GM23338 (cell line): ENCODE measurements at places on chromosomes 5 and 9.

GRCh38 chr5:178561746-178562264, 28.4 kb downstream of the COL23A1 start:
- DNase-seq: no peak

DNA sequence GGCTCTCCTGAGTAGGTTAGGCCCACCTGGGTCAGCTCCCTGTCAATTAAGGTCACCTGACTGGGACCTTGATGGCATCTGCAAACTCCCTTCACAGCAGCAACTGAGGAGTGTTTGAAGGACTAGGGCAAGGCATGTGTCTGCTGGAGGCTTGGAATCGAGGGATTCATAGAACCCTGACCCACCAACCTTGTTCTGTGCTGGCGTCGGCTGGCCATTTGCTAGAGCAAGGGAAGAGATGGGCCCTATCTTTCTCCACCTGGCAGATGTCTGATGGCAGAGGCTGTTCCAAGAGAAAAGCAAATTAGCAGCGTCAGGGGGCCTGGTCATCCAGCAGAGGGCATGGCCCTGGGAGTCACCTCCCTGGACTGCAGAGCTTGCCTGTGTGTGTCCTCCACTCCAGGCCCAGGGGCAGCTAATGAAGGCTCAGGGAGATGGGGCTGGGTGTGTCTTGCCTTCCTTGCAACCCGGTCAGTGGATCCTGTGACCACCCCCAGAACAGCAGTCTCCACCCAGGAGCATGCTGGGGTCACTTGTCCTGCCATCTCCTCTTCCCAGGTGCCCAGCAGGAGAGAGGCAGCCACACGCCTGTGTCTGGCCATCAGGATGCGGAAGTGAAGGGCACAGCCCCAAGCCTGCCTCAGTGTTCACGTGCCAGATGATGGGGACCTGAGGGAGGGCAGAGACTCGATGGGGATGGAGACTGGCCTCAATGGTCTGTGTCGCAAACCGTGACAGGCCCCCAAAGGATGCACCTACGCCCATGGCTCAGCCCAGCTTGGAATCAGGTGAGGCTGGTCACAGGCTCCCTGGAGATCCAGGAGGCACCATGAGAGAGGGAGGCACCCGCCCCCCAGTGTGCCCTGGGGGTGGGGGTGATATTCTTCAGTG, 53.9 kb downstream of the BARX1 start:
- DNase-seq: no peak

- DNase-seq: no peak
These were observed 403.3 kb downstream of the PLK2 start for GRCh38 chr5:58056546-58056945.

GRCh38 chr5:150500328-150500841, 7.5 kb upstream of the NDST1 start:
- no peak for DNase-seq

- peak; percentile 81 for DNase-seq
These were observed 49.2 kb downstream of the ANXA1 start for GRCh38 chr9:73200694-73201452.

DNA sequence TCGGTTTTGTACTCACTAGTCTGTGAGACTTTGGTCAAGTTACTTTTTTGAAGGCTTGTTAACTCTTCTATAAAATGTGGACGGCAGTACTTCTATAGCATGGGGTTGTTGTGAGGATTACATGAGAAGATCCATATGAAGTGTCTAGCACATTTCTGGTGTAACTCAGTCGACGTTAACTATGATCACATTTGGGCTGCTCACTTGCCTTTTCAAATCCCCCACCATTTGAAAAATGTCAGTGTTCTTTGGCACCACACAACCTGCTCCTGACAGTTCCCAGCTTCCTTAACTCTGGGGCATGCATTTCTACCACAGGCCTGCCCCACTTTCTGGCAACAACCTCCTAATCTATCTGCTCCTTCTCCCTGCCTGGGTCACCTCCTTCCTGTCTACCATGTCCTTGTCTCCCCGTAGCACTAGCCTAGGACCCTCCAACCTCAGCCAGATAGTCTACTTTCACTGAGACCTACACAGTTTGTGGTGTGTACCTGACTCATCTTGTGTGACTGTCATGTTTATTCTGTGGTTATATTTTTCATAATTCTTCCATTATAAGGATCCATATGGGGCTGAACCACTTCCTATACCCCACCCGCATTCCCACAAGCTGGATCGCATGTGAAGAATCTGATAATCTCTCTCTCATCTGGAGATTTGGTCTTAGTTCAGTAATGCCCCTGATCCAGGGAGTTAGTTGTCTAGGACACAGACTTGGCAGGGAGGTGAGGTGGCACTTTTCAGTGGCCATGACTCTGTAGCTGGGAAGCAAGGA, 30.2 kb upstream of the BASP1 start:
- DNase-seq: no peak

DNA sequence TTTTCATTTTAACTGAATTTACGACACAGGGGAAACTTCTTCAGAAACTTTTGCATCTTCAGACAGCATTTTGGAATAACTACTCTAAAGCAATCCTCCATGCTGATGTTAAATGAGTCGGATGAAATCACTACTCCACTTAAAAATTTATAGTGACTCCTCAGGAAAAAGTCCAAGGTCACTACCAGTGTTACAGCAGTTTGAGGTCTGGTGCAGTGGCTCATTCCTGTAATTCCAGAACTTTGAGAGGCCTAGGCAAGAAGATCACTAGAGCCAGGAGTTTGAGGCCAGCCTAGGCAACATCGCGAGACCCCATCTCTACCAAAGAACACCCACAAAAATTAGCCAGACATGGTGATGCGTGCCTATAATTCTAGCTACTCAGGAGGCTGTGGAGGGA, 5.9 kb upstream of the GAS1 start:
- no peak for DNase-seq

DNA sequence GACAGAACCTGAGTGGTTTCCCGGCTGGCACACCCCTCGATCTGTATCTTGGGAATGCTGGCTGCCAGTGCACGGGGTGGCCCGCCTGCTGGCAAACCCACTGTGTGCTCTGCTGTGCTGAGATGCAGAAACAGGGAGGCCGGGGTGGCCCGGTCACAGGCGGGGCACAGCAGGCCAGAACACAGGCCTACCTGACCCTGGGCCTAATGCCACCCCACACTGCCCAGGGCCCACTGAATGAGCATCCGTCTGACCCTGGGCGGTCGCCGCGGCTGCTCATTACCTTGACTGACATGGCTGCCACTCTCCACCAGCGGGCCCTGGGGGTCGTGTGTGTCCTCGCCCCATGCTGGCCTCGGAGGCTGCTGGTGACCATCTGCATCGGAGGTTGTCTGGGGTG, 14.2 kb upstream of the QSOX2 start:
- DNase-seq: no peak

- DNase-seq: no peak
These were observed 9.2 kb upstream of the CFAP95 start for GRCh38 chr9:69811351-69811868.

DNA sequence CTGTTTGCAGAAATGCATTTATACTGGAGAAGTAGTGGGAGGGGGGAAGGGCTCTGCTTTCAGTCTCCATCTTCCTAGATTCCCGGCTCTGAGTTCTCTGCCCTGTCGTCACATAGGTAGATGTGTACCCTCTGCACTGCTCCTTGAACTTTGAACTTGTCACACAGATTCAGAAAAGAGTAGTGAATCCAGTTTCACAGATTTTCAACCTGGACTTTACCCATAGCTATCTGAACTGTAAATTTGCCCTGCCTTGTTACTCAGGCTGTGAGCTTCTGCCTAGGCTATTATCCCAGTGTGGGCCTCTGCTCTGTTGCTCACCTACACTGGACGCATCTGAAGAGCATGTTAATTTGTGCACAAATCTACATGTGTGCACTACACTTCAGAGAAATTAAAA, 12.8 kb upstream of the C9orf152 start:
- DNase-seq: no peak

GRCh38 chr5:63563008-63563917, 399.0 kb downstream of the HTR1A start:
- DNase-seq: no peak

GRCh38 chr9:37953775-37954437, 50.0 kb upstream of the SLC25A51 start:
- DNase-seq: no peak

GRCh38 chr9:131062969-131063368, 33.4 kb upstream of the AIF1L start:
- DNase-seq: no peak

DNA sequence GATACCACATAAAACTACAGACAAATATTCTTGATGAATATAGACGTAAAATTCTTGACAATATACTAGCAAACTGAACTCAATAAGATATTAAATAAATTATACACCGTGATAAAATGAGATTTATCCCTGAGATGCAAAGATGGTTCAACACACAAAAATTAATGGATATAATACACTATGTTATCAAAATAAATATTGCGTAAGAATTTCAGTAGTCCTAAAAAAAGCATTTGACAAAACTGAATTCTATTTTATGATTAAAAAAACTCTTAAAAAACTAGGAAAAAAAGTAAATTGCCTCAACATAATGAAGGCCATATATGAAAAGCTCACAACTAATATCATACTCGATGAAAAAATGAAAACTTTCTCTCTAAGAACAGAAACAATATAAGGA, 472.3 kb upstream of the GRIA1 start:
- no peak for DNase-seq

DNA sequence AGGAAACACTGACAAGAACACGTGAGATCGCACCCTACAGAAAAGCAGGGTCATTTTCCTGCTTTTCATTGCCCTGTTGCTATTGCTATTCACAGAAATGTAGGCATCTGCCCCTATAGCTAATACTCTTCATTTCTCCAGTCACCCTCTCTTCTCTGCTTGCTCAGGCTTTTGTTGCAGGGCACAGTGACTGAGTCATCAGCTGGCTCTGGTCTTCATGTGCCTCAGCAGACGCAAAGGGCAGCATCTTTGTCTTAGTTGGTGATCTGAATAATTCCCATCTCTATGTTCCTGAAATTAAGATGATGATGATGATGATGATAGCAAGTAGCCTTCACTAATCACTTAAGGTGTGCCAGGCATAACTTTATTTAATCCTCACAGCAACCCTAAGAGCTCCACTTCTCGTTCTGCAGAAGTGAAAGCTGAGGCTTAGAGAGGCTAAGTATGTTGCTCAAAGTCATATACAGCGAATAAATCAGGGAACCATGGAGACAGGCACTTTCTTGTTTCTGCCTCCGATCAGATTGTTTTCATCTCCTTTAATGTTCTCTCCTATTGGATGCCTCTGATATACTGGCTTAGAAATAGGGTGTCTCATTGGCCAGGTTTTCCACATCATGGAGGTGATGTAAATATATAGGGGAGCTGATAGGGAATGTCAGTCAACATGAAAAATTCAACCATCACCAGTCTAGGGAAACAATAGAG, 133.0 kb upstream of the STK32A start:
- no peak for DNase-seq

GRCh38 chr9:98923451-98924123, 20.1 kb upstream of the COL15A1 start:
- DNase-seq: no peak

DNA sequence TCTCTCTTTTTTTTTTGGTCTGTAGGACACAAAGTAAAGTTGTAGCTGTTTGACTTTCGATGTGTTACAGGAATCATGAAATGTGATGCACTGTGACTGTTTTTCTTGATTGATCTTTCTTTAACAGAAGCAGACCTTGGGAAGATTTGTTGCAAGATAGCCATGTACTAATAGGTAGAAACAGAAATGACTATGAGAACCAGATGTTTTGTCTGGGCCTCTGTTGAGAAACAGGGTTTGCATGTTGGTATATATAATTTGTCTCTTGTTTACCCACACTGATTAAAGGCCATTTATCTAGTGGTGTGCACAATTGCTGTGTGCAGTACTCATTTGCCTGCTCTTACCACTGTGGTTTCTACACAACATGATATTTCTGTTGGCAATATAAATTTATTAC, 125.1 kb downstream of the HACD4 start:
- DNase-seq: no peak

DNA sequence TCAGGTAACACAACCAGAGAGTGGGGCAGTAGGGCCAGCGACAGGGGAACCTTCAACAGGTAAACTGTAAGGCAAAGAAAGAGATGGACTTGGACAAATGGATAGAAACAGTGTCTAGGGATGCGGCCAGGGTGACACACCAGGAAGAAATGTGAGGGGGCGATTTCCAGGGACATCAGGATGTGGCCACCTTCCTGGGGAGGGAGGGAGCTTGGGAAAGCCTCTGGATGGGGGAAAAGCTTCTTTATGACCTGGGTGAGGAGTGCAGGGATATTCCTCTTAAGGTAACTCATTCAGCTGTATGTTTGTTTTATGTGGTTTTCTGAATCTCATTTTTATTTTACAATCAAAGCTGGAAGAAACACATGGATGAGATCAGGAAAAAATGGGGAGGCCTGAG, 11.9 kb upstream of the NXNL2 start:
- DNase-seq: no peak

- DNase-seq: no peak
These were observed 558.4 kb downstream of the PRDM9 start for GRCh38 chr5:24065779-24066178.

DNA sequence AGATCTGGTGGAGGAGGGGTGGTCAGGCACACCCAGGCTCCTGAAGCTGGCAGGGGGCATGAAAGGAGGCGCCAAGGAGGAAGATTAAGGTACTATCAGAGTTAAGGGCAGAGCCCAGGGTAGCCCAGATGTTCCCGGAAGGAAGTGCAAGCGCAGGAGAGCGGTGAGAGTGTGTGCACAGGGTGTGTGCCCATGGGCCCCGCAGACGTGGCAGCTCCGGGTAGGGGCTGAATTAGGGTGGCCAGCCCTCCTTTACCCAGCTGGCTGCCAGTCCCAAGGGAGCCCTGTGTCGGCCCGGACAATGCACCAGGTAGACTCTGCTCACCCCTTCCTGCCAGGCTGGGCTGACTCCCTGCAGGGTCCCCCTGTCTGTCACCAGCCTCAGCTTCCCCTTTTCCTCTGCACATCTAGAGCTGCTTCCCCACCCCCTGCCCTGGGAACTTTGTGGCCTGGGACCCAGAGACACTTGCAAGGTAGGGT, at the start of gene SMIM33:
Gene SMIM33 (plus strand): TSS at position 184 of the 480 bp plus-strand sequence. CDS start 118 bp downstream, at position 302.
- DNase-seq: no peak

DNA sequence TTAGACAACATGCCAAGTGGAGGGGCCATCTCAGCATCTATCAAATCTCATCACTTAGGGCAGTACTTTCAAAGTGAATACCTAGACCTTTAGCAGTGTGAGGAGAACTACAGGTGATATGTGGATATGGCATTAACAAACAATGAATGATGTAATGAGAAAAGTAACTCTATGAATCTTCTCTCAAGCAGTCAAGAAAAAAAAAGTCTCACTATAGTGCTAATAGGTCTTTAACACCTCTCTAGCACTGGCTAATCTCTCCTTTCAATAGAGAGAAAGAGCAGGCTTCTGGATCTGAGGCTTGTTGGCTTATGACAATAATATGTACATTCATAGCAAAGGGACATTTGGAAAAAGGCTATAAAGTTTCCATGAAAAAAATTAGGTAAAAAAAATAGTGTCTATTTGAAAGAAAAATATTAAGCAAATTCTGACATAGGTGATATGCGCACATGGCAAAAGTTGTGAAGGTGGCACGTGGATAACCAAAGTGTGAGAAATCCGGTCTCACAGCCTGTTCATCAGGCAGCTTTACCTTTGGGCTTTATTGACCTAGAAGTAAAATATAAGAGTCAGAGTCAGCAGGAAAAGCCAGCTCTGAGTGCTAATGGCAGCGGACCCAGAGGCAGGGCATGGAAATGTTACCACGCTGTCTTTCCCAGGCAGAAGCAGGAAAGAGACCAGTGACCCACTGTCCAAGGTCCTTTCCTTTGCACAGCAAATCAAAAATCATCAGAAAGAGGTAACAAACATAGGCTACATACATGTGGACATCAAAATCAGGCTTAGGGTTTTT, 203.4 kb downstream of the EFNA5 start:
- no peak for DNase-seq

GRCh38 chr5:59685191-59685530, 208.4 kb downstream of the PDE4D start:
- DNase-seq: no peak

- peak; percentile 42 for DNase-seq
These were observed 627.6 kb upstream of the SGCD start for GRCh38 chr5:155699385-155699784.
